ENCODE measurements at places on chromosomes 5 and 9. TPM values are rescaled to one million over a fixed set of nuclear protein-coding genes. Genes with fewer than 3 reads are reported as not detected.

PCDHA10 gene
- not detected for total RNA-seq

ANKDD1B gene
- 0.15 TPM for total RNA-seq

ELOVL7 gene
- not detected for total RNA-seq

NPR2 gene
- 17.7 TPM for total RNA-seq

All from bronchus fibroblast of lung (primary cell).